ENCODE measurements at places on chromosomes 6 and 20. TPM values are rescaled to one million over a fixed set of nuclear protein-coding genes. Genes with fewer than 3 reads are reported as not detected.

Gene LPIN3
- polyA plus RNA-seq = 2.0 TPM

Gene ZSCAN12
- 4.0 TPM for polyA plus RNA-seq

Gene CHRNA4
- polyA plus RNA-seq = not detected

Gene DUSP22
- polyA plus RNA-seq = 6.4 TPM

Gene MATN4
- polyA plus RNA-seq = 0.04 TPM

Gene CYP21A2
- polyA plus RNA-seq = 0.05 TPM

Gene DEFB132
- not detected for polyA plus RNA-seq

Gene TMC2
- not detected for polyA plus RNA-seq

Gene OR2B6
- 0.09 TPM for polyA plus RNA-seq

Gene LHFPL5
- not detected for polyA plus RNA-seq

Gene PI3
- polyA plus RNA-seq = not detected

Gene FAM83D
- 10.5 TPM for polyA plus RNA-seq

Gene UBE3D
- polyA plus RNA-seq = 4.7 TPM

Gene PKIB
- 8.1 TPM for polyA plus RNA-seq

Gene TAAR8
- not detected for polyA plus RNA-seq

Gene FAM50B
- polyA plus RNA-seq = 5.5 TPM

Gene CLPSL1
- polyA plus RNA-seq = not detected

Gene SLPI
- polyA plus RNA-seq = not detected

Gene PAX1
- not detected for polyA plus RNA-seq

Gene CTCFL
- polyA plus RNA-seq = not detected

Gene BNIP5
- polyA plus RNA-seq = not detected

Gene CYP39A1
- polyA plus RNA-seq = not detected

Gene DSP
- 3.6 TPM for polyA plus RNA-seq

Gene HLA-DOA
- polyA plus RNA-seq = not detected

Gene TNF
- not detected for polyA plus RNA-seq

Gene UNC5CL
- polyA plus RNA-seq = 0.02 TPM

Gene C6orf141
- polyA plus RNA-seq = not detected

Gene TFAP2A
- 2.3 TPM for polyA plus RNA-seq

Gene PPDPF
- 21.7 TPM for polyA plus RNA-seq

Gene PBOV1
- not detected for polyA plus RNA-seq

Gene TP53TG5
- polyA plus RNA-seq = not detected

Gene DDX43
- polyA plus RNA-seq = 0.21 TPM

Gene SASH1
- polyA plus RNA-seq = 27.0 TPM

Gene SLC22A2
- polyA plus RNA-seq = not detected

Gene MUC22
- polyA plus RNA-seq = not detected

Gene FOXC1
- polyA plus RNA-seq = 3.7 TPM

Gene WFDC9
- polyA plus RNA-seq = not detected

Gene MEP1A
- not detected for polyA plus RNA-seq

Gene MOCS3
- 3.8 TPM for polyA plus RNA-seq

Gene TRIM38
- 9.1 TPM for polyA plus RNA-seq

Gene F13A1
- not detected for polyA plus RNA-seq

Gene SRSF12
- polyA plus RNA-seq = 0.04 TPM

Gene TRAPPC3L
- polyA plus RNA-seq = 0.19 TPM

Gene KIF25
- not detected for polyA plus RNA-seq

Gene BLOC1S5
- 15.1 TPM for polyA plus RNA-seq

Gene LRRC1
- polyA plus RNA-seq = 11.5 TPM

Gene C20orf204
- 0.01 TPM for polyA plus RNA-seq

Gene GSS
- 77.4 TPM for polyA plus RNA-seq

Gene PHF3
- polyA plus RNA-seq = 26.6 TPM

Gene GSTA2
- not detected for polyA plus RNA-seq

Gene ALDH8A1
- 0.35 TPM for polyA plus RNA-seq

Gene PLA2G7
- not detected for polyA plus RNA-seq
